ENCODE measurements at places on chromosomes 16 and 17. TPM values are rescaled to one million over a fixed set of nuclear protein-coding genes. Genes with fewer than 3 reads are reported as not detected.

GRCh38 chr17:40340327-40340726, 24.2 kb downstream of the GJD3 start:
- no peak for DNase-seq

- DNase-seq = peak; percentile 28
Observed at GRCh38 chr17:50095626-50096037, 481 bp downstream of the PDK2 start.

The APOBR gene
- total RNA-seq = under 0.01 TPM

The BCL6B gene
- 0.50 TPM for total RNA-seq

The GPS1 gene
- 67.0 TPM for total RNA-seq

The ATP2C2 gene
- total RNA-seq = not detected

The CANT1 gene
- 46.6 TPM for total RNA-seq

The CNTNAP1 gene
- 40.1 TPM for total RNA-seq

The CCNF gene
- total RNA-seq = 3.6 TPM

Measured in fibroblast of lung (primary cell).